Endothelial cell of umbilical vein (primary cell): ENCODE measurements at places on chromosomes 2 and 18. TPM values are rescaled to one million over a fixed set of nuclear protein-coding genes. Genes with fewer than 3 reads are reported as not detected.

The MDH1B gene
- 0.51 TPM in 1 of 2 replicates, not detected in the other for total RNA-seq

- no peak for DNase-seq
Observed at GRCh38 chr2:204032301-204032700, 95.7 kb downstream of the ICOS start.

DNA sequence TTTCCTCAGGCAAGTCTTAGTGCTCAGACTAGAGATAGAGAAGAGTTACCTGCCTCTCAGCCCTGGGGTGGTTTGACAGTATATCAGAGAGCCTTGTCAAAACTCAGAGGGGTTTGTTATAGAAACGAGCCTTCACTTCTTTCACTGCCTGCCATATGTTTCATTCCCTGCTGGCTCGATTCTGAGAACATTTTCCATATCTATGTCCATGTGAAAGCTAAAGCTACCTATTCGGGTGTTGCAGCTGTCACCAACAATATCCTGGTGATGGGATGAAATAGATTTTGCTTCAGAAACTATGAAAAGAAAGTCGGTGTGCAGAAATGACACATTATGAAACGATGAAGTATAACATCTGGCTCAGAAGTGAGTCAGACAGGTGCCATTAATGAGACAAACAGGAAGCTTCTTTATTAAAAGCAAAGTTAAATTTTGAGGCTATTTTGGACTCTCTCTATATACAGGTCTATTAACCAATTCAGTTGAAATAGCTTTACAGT lies 56.1 kb upstream of the TANK start:
- no peak for DNase-seq

- DNase-seq: no peak
Observed at GRCh38 chr18:36576339-36576738, 252.5 kb downstream of the TPGS2 start.

The HOXD4 gene
- 11.5 and 13.7 TPM in 2 replicates for total RNA-seq

The FRZB gene
- 0.09 TPM in 1 of 2 replicates, not detected in the other for total RNA-seq

GRCh38 chr2:159762075-159762474 lies 35.9 kb downstream of the CD302 start:
- DNase-seq: no peak

DNA sequence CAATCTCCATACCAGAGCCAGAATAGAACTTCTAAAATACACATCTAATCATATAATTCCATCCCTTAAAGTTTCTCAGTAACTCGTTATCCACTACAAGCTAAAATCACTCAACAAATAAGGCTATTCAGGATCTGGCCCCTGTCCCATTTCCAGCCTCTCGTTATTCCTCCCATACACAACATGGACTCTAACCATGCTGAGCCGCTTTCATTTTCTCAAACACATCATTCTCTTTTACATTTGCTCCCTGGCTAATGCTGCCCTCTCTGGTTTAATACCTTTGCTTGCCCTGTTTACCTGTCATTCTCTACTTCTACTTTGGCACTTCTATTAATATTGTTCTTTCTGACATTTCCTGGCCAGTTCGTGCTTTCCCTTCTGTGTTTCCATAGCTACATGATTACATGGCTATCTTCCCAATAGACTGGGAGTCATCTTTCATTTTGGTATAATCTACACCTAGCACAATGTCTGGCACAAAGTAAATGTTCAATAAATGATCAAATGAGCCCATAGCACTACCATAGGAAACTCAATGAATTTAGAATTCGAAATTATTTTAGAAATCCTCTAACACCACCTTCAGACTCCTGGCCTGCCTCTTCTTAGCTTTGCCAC lies 163.6 kb upstream of the VRK2 start:
- DNase-seq: no peak

- DNase-seq: no peak
Observed at GRCh38 chr2:72341639-72342038, 194.0 kb upstream of the CYP26B1 start.

The DOK6 gene
- total RNA-seq: not detected in 2 replicates

DNA sequence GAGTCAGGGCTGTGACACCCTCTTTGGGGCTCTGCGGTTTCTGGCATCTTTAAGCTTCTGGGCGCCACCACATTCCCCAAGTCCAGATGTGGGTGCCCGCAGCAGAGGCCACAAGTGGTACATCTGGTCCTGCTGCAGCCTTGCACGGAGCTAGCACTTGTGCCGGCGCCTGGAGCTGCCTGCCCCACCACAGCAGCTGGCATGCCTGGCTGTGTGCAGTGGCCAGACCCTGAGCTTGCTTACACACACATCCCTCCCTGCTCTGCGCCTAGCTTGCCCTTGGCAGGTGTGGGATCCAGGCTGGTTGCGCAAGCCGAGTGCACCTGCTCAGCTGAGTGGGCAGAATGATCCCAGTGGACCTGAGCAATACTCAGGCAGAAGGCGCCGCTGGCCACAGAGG lies 27.3 kb downstream of the SLC4A10 start:
- DNase-seq: no peak

DNA sequence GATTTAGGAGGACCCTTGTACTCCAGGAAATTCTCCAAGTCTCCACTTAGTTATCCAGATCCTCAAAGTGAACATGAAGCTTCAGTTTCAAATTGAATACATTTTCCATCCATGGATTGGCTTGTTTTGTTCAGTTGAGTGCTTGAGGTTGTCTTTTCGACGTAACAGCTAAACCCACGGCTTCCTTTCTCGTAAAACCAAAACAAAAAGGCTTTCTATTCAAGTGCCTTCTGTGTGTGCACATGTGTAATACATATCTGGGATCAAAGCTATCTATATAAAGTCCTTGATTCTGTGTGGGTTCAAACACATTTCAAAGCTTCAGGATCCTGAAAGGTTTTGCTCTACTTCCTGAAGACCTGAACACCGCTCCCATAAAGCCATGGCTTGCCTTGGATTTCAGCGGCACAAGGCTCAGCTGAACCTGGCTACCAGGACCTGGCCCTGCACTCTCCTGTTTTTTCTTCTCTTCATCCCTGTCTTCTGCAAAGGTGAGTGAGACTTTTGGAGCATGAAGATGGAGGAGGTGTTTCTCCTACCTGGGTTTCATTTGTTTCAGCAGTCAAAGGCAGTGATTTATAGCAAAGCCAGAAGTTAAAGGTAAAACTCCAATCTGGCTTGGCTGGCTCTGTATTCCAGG lies at the start of gene CTLA4:
TSS of gene CTLA4 (plus strand) at position 211 of the 640 bp plus-strand sequence. CDS start at position 383, 172 bp downstream.
- DNase-seq: no peak

GRCh38 chr18:13465124-13465446 lies 246.5 kb downstream of the LDLRAD4 start:
- no peak for DNase-seq

The SERPINB11 gene
- not detected in 2 replicates for total RNA-seq
